ENCODE measurements at places on chromosomes 6 and 20.

- no peak for DNase-seq
Measured at GRCh38 chr6:87941556-87942358, 105.9 kb upstream of the SPACA1 start.

DNA sequence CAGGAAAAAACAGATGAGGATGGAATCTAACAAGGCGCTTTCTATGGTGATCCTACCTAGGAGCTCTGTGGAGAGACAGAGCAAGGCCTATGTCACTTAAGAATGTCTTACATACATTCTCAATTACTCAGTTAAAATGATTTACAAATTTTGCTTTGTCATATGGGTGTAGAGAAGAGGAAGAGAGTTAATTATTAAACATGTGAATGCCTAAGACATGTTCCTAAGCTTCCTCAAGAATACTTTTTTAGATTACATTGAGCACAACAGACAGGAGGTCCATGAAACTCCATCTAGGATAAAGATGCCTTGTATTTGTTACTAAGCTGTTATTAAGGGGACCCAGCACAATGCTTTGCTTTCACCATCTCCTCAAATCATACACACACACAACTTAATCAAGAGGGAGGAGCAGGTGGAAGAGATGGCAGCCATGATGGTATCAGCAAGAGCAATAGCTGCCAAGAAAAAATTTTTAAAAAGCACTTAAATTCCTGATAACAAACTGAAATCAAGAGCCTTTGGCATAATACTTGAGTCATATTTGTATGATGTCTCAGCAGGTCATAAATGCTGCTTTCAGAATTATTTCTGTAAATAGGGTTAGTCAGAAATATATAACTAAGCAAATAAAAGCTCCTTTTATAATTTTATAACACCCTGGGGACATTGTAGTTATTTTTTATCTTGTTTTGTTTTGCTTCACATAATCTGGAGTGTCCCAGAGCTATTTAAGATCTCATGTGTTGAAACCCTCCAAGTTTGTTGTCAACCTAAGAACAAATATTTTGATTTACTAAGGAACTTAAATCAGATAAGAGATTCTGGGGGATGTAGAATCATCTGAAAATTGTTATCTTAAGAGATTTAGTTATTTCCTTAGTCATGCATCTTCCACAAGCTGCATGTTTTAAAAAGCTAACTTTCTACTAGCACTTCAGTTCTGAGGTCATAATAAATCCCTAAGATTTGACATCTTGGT, 70.0 kb upstream of the CD2AP start:
- no peak for DNase-seq

DNA sequence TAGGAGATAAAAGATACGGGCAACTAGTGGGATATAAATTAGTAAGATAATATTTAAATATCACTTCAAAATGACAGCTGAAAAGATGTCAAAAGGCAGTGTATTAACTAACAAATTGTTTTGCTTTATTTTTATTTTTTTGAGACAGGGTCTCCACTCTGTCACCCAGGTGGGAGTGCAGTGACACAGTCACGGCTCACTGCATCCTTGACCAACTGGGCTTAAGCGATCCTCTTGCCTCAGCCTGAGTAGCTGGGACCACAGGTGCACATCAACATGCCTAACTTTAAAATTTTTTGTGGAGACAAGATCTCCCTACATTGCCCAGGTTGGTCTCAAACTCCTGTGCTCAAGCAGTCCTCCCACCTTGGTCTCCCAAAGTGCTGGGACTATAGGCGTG, 5.9 kb downstream of the ZNF292 start:
- no peak for DNase-seq

GRCh38 chr6:85419046-85419759, 30.7 kb upstream of the NT5E start:
- DNase-seq: no peak

DNA sequence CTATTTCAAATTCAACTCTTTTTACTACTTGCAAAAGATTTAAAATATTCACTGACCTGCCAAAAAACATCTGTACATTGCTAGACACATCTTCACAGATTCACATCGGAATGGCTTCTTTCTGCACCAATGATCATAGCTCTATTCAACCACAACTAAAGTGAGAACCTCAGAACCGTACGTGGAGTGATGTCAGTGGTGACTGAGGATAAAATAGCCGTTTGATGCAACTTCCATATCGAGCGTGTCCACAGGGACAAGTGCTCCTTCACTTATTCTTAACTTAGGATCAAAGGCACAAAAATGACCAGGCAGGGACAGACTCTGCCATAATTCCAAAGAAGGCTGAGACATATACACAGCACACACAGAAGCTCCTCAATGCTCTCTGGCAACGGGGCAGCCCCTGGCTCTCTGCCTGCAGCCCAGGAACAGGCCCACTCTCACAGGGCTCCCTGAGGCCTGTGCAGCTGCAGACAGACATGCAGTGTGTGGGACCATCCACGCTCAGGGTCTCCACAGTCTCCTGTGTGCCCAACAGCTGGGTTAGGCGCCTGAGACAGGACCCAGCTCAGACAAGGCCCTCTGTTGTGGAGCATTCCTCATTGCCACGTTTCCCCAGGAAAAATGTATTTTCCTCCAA, 22.8 kb downstream of the FYN start:
- DNase-seq: peak; percentile 62

DNA sequence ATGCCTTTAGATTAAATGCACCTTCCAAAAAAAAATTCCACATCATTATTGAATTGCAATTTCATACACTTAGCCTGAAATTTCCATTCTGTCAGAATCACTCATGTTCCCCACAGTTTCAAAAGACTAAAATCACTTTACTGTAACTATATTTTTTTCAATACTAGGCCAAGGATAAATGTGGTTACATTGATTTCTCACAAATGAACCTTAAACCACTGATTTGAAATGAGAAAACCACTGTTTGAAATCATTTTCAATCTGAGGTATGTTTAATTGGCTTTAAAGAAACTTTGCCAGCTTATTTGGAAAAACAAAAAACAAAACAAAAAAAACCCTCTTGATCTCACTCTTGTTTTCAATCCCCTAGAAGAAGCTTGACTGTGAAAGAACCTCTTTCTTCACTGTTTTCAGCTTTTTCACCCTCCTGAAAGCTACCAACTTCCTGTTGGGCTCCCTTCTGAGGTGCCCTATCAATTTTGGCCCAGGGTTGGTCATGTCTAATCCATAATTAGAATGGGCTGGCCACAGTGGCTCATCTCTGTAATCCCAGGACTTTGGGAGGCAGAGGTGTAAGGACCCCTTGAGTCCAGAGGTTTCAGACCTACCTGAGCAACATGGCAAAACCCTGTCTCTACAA, 242.5 kb downstream of the ADGRG6 start:
- no peak for DNase-seq

- no peak for DNase-seq
Measured at GRCh38 chr20:35003211-35004031, 47.8 kb downstream of the MYH7B start.

GRCh38 chr6:44926556-44926955, 401.6 kb upstream of the RUNX2 start:
- DNase-seq: no peak

GRCh38 chr6:39197922-39198500, 31.3 kb downstream of the KCNK5 start:
- DNase-seq: no peak

- no peak for DNase-seq
Measured at GRCh38 chr20:33438481-33438880, 5.1 kb downstream of the SNTA1 start.

Data from BE2C (cell line).